Amygdala (tissue), 56 donors: ENCODE measurements at places on chromosomes 2 and 18.

DNA sequence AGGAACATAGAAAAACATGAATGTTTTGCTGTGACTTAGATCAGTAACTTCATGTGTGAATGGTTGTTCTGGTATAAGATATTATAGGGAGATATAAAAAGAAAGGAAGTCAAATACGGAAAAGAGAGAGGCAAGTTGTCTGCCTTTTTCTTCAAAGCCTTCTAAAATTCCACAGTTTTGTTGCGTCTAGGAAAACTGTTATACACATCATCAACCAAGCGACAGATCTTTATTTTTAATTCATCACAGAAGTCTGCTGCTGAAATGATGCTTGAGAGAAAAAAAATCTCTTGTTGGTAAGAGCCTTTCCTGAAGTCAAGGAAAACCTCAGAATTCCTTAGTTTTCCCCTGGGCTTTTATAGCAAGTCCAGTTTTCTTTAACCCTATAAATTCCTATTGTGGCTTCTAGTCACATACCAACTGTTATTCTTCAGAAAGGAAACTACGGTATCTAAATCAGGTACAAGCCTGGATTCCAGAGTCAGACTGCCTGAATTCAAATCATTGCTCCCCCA is 36.3 kb upstream of the TANC1 start:
- no peak for DNase-seq

DNA sequence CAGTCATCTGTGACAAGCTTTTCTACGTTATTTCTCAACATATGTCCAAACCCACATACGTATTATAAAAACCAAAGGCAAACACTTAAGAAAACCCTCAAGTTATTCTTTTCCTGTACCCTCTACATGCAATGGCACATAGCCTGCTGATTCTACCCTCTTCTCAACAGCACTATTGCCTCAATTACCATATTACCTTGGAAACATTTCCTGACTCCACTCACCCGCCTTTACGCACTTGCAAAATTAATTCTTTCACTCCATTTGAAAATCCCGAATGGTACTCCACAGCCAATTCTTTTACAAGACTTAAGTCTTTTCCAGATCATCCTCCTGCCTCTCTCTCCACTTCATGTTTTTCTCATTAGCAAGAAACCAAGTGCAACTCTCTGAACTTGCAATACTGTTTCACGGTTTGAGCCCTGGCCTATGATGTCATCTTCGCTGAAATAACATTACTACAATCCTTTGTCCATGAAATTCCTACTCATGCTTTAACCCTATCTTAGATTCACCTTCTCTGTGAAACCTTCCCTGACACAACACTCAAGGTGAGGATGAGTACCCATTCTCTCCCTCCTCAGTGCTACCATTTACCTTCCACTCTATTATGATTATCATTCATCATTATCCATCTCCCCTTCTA is 29.0 kb downstream of the SESTD1 start:
- no peak for DNase-seq

DNA sequence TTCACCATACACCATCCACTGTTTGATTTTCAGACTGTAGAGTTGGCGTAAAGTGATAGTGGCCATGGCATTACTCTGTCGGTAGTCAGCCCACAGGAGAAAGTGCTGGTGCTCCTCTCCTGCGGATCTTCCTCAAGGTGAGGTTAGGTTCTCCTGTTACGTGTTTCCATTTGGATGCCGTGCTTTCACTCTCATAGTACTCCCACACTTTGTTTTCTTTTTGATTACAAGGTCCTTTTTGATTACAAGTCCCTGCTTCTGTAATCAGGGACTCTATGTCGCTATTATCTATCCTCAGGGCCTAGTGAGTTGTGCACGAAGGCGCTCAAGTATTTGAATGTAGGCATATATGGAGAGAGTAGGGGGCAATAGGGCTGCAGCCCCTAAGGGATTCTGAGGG is 4.3 kb downstream of the TAF4B start:
- no peak for DNase-seq

DNA sequence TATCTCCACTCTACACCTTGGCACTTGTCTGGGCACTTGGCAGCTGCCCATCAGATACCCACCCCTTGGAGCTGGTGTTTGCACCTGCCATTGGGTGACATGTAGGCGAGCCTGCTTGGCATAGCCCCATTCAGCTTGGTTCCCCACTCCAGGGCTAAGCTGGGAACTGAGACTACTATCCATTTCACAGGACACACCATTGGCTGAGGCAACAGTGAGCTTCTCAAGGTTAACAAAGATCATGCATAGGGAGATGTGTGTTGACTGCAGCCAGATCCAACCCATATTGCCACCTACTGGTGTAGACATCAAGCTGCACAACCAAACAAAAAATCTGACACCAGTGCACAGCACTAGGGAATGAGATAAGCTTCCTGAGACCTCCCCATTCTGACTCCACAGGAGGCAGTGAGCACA is 1389.8 kb upstream of the TMEFF2 start:
- no peak for DNase-seq

- DNase-seq, result no peak
These were observed 133.7 kb upstream of the RASGRP3 start for GRCh38 chr2:33342705-33343104.

DNA sequence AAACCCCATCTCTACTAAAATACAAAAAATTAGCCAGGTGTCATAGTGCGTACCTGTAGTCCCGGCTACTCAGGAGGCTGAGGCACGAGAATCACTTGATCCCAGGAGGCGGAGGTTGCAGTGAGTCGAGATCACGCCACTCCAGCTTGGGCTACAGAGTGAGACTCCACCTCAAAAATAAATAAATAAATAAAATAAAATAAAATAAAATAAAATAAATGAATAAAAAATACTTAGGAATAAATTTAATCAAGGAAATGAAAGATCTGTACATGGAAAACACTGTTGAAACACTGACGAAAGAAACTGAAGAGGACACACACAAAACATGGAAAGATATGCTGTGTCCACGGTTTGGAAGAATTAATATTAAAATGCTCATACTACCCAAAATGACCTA is 56.5 kb upstream of the ASPRV1 start:
- no peak for DNase-seq
